Astrocyte of the spinal cord (primary cell): ENCODE measurements at places on chromosomes 4 and X.

DNA sequence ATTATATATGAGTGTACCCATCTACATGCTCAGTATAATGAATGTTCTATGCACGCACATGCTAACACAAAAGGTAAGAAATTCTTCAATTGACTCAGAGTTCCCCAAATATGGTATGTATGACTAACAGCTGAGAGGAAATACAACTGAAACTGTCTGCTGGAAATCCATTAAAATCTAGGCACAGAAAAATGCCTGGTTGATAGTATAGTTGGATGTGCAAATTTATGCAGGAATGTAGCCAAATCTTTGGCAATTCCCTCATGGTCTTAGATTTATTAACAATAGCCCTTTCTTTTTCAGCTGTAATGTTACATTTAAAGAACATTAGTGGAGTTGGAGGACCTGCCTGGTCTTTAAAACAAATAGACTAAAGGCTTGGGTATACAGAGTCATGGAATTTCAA is 5.5 kb downstream of the CAMK2D start:
- DNase-seq = peak; percentile 83

DNA sequence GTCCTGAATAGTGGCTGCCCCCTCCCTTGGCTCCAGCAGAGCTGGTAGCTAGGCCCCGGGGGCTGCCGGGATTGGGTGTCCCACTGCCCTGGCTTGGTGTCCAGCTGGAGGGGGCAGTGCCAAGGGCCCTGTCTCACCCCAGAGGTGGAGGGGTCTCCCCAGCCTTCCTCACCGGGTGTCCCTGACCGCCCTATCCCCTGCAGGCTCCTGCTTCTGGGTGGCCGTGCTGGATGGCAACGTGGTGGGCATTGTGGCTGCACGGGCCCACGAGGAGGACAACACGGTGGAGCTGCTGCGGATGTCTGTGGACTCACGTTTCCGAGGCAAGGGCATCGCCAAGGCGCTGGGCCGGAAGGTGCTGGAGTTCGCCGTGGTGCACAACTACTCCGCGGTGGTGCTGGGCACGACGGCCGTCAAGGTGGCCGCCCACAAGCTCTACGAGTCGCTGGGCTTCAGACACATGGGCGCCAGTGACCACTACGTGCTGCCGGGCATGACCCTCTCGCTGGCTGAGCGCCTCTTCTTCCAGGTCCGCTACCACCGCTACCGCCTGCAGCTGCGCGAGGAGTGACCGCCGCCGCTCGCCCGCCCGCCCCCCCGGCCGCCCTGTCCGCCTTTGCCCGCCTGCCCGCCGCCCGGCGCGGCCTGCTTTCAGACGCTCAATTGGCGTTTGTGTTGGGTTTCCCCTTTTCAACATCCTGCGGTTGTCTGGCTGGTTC is 4.6 kb downstream of the NAT8L start:
- DNase-seq = no peak

GRCh38 chr4:76605099-76605563 is 170.1 kb downstream of the SHROOM3 start:
- no peak for DNase-seq

DNA sequence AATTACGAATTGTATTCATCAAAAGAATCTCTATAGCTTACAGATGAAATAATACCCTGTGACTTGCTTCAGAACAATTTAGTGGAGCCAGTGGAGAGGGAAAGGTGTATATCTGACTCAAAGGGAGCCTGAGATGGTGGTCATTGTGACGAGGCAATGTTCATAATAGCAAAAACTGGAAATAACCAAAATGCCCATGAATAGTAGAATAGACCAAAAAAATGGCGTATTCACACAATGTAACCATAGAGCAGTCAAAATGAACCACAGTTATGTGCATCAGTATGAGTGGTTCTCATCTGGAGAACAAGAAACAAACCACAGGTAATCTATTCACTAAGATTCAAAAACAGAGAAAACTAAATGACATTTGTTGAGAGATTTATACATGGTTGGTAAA is 125.3 kb upstream of the CLNK start:
- peak; percentile 29 for DNase-seq

DNA sequence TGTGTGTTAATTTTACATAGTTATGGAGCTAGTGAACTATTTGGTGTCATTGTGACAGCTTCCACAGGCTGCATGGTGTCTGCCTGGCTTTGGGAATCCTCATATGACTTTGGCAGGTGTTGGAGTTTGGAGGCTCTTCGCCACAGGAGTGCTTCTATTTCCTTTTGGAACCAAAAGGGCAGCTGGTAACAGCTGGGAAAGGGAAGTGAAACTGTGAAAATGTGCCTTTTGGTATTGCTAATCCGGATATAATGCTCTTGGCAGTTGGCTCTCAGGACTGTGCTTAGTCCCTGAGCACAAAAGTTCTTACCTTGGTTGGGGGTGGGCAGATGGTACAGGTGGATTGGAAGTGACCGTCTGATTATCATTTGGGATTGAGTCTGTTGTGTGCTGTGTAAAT is 18.1 kb downstream of the OFD1 start:
- no peak for DNase-seq

DNA sequence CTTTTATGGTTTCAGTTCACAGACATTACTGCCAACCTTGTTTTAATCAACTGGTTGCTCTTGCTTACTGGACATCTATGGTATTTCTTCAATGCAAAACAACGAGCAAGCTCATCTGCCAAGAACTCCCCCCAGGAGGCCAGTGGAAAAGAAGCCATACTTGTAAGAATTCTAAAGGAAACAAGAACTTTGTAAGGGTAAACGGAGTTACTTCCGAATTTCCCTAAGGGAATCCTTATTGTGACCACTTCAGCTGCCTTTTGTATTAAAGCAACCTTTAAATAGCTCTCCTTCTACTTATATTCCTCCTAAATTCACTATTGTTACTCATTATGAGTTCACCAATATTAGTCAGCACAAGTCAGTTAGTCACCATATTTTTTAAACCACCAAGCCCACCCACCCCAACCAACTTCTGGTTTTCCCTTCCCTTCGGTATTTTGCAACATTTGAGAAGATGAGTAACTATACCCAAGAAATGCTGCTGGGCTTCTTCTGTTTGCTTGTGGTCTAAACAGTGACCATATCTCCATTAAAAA is 602.8 kb upstream of the DIPK2B start:
- peak; percentile 95 for DNase-seq

DNA sequence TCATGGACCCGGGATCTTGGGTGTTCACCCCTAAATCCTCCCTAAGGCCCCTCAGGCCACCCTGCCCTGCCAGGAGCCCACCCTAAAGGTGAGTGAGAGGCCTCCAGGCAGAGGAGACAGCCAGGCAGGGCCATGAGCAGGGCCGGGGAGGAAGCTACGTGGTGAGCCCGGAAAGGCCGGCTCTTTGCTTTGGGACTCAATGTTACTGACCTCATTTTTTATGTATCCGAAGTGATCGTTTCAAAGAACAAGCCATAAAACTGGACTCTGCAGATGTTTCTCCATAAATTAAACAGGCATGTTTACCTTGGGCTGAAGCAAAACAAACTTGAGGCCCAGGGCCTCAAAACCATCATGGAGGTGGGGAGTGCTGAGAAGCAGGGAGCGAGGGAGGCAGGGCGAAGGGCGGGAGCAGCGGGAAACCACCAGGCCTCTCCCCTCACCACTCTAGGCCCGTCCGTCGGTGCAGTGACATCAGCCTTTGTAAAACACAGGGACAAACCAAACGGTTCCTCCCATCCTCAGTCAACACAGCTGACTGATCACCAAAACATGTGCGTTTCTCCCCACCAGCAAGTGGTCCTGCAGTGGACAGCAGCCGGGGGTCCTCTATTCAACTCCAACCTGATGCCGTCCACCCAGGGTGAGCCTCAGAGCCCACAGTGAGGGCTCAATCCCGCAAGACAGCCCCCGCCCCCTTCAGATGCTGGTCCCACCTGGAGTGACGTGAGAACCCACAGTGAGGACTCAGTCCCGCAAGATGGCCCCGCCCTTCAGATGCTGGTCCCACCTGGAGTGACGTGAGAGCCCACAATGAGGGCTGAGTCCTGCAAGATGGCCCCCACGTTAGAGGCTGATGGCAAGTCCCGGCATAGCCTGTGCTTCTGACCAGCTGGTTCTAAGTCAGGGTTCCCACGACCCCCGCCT is 102.9 kb upstream of the LRPAP1 start:
- DNase-seq = no peak

GRCh38 chr4:3869661-3870566 is 103.7 kb downstream of the ADRA2C start:
- no peak for DNase-seq

- DNase-seq = no peak
Observed at GRCh38 chr4:121519236-121519838, 138.5 kb upstream of the QRFPR start.

DNA sequence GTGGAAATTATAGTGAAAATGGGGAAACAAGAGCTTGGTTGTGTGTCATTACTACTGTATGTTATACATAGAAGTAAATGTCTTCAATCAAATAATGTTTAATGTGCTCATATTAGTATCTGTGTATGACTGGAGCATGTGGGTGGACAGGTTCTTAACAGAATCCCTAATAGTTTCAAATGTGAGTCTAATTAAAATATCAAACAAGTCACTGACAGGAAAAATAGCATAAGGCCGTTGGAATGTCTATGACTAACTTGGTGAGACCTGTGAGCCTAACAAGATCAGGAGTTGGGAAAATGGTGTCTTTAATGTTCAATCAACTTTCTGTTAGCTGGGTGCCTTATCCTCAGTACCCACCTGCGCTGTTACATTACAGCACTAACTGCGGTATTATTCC is 6.2 kb upstream of the CXCL3 start:
- peak; percentile 22 for DNase-seq

GRCh38 chrX:153649178-153649914 is 2.3 kb downstream of the DUSP9 start:
- DNase-seq = no peak

- no peak for DNase-seq
Observed at GRCh38 chr4:105236202-105236915, 89.7 kb downstream of the TET2 start.

DNA sequence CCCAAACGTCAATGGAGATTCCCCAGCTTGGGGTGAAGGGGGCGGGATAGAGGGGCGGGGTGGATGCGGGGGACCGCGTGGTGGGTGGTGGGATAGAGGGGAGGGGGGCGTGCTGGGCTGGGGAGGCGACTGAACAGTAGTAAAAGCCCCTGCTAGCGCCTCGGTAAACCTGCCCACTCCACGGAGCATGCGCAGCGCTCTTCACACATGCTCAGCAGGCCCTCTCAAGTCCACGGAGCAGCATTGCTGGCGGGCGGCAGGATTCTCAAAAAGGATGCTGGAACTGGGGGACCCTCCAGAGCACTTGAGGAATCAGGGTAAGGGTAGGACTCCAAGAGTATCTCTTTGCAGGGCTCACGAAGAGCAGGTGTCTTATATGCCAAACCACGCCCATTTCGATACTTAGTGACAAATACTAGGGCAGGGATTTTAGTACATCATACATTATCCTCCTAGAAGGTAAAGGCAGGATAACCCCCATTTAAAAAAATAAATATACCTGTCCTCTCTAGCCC is 378 bp upstream of the RPS6KA6 start:
- DNase-seq = peak; percentile 57

- DNase-seq = peak; percentile 54
Observed at GRCh38 chrX:23756165-23756564, 13.1 kb upstream of the ACOT9 start.

DNA sequence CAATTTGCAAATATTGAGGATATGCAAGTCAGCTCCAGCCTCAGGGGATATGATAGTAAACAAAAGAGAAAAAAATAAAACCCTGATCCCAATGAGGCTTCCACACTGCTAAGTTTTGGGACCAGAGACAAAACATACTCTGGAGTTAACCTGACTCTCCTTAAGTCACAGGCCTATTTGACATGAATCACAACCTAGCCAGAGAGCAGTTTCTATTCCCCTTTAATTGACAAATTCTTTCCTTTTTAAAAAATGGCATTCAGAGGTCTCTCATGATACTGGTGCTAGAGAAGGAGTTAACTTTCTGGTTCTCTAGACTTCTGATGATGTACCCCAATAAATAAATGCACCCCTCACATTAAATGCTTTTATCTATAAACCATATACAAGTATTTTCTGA is 8.8 kb downstream of the ACSL1 start:
- DNase-seq = no peak

- DNase-seq = no peak
Observed at GRCh38 chrX:124342174-124342867, 4.0 kb upstream of the SH2D1A start.

GRCh38 chr4:62131049-62131448 is 930.9 kb downstream of the ADGRL3 start:
- no peak for DNase-seq
